NCI-H1092 (cell line): ENCODE measurements at places on chromosomes 16 and 17.

DNA sequence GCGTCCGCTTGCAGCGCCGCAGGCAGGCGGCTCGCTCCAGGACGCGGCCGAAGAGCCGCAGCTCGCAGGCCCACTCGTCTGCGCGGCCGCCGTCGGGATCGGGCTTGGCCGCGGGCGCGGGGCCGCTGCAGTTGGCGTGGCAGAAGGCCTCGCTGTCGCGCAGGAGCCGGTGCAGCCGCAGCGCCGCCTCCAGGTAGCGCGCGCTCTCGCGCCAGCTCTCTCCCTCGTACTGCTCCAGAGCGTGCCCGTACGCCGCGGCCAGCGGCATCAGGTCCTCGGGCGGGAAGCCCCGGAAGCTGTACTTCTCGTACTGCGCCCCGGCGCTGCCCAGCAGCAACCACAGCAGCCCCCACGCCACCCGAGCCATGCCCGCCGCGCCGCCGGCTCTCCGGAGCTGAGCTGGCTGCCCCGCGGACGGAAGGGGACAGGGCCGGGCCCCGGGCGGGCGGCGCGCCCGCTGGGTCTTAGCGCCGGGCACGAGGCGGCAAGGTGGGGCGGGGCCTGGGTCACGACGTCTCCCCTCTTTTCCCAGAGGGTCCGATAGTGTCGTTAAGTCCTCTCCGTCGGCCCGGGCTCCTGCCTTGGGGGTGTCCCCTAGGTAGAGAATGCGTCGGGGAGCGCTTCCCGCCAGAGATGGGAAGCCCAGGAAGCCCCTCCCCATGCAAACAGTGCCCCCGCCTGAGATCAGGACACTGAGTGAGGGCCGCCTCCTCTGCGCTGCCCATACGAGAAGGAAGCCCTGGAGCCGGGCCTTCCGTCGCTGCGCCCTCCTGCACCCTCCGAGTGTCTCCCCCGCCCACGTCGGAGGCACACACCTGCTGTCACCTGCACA is at the start of gene P3H4:
TSS of gene P3H4 (minus strand) at position 401 of the 832 bp plus-strand sequence. CDS start at position 367, 34 bp downstream.
- peak; percentile 33 for DNase-seq

GRCh38 chr16:49259330-49259729 is 22.3 kb downstream of the CBLN1 start:
- no peak for DNase-seq

- no peak for DNase-seq
Observed at GRCh38 chr16:85582229-85582991, 30.7 kb upstream of the GSE1 start.

DNA sequence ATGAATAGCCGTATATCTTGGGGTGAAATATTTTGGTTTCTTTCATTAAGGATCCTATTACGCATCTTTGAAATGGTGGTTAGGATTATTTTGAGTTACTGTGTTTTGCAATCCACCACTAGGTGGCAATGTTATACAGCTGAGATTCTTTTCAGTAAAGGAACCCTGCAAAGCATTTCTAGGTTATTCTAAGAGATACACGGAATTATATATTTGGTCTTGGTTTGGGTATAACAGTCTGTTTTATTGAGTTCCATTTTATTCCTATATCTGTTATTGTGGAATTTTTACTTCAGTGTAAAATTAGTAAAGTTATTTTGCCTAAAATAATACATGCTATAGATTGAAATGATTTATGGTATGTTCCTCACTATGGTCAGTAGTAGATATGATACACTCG is 62.9 kb upstream of the CPHXL start:
- DNase-seq = peak; percentile 23

- no peak for DNase-seq
Observed at GRCh38 chr17:21285164-21286065, 904 bp downstream of the MAP2K3 start.

GRCh38 chr17:43423777-43424455 is 25.1 kb downstream of the ARL4D start:
- no peak for DNase-seq

- DNase-seq = no peak
Observed at GRCh38 chr17:36089888-36090836, at the start of gene CCL3. Gene CCL3 (minus strand): TSS chr17:36090143. CDS start chr17:36090058, 85 bp downstream.

DNA sequence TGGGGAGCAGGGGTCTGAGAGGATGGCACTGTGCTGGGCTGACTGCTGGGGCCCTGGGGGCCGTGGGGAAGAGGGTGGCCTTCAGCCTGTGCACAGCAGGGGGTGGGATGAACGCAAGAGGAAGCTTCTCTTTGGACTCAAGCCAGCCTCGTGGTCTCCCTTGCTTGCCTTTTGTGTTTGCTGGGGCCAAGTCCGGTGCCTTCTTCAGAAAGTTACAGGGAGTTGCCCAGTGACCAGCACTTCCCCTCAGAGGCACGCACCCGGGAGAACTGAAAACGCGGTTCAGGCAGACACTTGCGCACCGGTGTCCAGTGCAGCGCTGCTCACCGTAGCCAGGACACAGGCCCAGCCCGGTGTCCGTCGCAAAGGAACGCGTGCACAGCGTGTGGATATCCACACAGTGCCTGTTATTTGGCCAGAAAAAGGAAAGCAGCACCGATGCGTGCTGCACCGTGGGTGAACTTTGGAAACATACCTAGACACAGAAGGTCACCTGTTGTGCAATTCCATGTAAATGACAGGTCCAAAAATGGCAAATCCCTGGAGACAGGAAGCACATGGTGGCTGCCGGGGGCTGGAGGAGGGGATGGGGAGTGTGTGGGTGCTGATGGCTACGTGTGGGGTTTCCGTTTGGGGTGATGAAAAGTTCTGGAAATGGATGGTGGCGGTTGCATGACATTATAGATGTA is 29.4 kb upstream of the NUDT16L1 start:
- peak; percentile 21 for DNase-seq

- DNase-seq = no peak
Observed at GRCh38 chr17:80815151-80815681, 176.4 kb upstream of the CHMP6 start.

DNA sequence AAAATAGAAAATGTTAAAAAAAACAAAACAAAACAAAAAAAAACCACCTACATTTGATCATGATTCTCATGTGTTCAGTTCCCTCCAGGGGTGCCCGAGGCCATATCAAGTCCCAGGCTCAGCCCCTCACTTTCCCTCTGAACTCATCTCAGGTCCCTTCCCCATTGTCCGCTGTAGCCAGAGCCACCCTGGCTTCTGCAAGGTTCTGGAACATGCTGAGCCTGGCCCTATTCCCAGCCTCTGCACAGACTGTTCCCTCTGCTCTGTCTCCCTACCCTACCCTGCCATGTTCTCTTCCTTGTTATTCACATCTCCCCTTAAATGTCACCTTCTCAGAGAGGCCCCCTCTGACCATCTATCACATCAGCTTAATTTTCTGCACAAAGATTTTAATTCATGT is 46.9 kb downstream of the TK2 start:
- DNase-seq = no peak

GRCh38 chr16:88013766-88014251 is 62.6 kb downstream of the BANP start:
- no peak for DNase-seq
